ENCODE measurements at places on chromosomes 3 and 15. TPM values are rescaled to one million over a fixed set of nuclear protein-coding genes. Genes with fewer than 3 reads are reported as not detected.

The CYP1A1 gene
- polyA plus RNA-seq: not detected

The CHDH gene
- 8.8 TPM for polyA plus RNA-seq

The GOLGA8G gene
- 0.08 TPM for polyA plus RNA-seq

The XYLB gene
- polyA plus RNA-seq: 16.1 TPM

The MYH15 gene
- 0.63 TPM for polyA plus RNA-seq

- DNase-seq: no peak
These were observed 566.0 kb downstream of the GBE1 start for GRCh38 chr3:81195478-81195877.

- DNase-seq: no peak
These were observed 18.4 kb downstream of the IGDCC4 start for GRCh38 chr15:65404186-65404872.

DNA sequence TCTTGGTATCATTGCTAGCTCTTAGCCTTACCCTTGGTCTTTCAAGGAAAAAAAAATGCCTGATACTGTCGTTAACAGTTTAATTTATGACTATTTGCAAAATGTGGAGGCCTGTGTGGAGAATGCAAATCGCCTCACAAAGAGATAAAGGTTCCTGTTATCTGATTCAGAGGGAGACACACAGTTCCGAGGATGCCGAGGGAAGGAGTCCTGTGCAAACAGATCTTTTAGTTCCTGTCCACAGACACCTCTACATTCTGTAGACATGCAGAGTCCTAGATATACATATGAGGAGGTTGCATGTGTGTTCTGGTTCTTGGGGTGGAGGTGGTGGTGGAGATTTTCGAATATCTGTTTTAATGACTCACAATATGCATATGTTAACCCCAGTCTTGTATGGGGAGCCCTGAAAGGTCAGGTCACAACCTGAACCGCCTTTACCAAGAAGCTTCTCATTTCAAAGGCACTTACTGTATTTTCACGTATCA is 5.7 kb downstream of the NR2F2 start:
- no peak for DNase-seq

DNA sequence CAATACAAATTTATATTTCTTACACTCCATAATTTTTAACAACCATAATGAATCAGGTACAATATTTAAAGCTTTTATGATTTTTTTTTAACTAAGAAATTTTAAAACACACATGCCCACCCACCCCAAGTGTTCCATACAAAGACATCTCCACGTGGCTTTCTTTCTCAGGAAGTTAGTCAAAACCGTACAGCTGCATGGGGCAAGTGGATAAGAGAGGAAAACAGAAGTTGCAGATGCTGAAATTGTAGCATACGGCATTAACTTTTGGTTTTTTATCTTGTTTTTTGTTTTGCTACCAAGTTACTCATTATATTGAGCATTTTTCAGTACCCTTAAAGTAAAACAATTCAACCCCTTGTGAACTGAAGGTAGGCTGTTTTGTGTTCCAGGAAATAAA is 14.8 kb downstream of the GNB4 start:
- no peak for DNase-seq

DNA sequence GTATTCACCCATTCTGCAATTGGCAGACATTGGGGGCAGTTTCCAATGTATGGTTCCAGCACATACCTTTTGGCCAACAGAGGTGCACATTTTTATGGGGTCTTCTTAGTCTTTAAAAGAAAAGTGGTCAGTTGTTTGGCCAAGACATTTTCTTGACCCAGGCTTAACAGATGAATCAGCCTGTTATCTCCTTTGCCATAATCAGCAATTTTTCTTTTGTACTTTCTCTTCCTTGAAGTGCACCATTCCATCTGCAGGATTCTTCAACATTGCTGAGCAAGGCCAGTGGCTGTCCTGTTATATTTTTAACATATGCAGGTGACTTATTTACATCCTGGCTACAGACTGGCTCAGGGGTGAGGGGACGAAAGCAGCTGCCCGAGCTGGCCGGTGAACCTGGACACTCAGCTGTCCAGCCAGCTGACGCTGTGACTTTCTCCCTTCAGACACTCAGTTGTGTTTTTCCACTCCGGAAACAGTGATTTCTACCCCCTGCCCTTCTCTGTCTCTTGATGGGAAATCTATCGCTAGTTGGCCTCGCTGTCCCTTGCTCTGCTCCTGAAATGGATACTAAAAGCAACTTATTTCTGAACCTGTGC is 96.5 kb upstream of the TNFAIP8L3 start:
- DNase-seq: no peak

DNA sequence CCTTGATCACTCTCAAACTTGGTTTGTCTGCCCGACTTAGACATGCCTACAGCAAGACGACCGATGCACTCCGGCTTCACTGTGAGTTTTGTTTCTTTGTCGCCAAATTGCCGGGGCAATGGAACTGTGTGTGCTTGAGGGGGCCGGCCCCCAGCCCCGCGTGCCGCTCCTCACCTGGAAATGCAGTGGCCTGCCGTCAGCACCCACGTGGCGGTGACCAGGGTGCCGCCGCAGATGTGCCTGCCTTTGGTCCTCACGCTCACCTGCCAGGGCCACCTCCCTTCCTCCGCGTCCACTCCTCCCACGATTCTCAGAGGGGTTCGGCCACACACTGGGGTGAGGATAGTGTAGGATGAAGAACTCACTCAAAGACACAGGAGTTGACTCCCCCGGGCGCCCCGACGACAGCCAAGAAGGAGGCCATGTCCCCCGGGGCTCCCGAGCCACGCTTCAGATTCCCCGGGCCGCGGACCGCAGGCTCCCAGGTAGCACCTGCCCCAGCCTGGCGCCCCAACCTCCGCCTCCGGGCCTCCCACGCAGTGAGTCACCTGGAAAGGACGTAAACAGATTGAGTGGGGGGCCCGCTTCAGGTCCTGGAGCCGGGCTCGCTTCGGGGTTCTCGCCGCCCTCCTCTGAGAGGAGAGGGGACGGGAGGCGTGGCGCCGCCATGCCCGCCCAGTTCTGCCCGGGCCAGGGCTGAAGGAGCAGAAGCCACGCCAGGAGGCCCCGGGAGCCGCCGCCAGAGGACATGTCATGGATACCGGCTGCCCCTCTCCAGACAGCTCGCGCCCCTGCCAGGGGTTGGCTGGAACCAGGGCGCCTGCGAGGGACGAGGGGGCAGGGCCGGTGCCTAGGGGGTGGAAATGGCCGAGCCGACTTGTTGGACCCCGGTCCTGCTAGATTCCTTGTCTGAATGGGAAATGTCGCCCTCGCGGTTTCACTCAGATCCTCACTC is 29.6 kb downstream of the MYL3 start:
- no peak for DNase-seq

DNA sequence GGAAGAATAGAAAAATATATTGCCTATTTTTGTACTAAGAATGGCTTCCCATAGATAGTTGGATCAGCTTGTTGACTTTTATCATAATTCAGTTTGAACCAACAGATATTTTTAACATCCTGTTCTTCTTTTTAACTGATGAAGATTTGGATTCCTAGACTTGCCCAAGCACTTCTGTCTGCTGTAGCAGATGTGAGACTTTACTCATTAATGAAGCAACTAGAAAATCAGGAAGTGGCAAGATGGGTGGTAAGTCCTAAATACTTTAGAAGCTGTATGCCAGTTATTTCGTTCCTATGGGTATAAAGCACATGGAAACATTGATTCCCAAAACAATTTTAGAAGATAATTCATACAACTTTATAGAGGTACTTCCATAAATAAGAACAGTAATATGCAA is 8.4 kb downstream of the PIGB start:
- no peak for DNase-seq

DNA sequence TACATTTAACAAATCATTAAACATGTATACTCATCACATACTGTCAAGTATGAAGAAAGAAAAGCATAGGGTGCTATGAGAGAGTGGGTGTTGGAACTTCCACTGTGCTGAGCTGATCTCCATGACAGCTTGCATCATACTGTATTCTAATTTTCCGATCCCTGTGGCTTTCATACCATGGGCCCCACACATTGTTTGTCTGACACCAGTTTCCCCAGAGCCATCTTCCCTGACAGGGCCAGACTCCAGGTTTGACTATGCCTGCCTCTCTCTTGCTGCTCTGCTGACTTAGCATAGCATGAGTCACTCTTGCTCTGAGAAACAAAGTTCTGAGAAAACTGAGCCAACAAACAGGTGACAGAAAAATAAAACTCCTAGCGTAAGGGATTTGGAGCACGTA is 37.0 kb upstream of the CASR start:
- DNase-seq: no peak

GRCh38 chr3:98596541-98597500 is 3.4 kb upstream of the CPOX start:
- DNase-seq: no peak

DNA sequence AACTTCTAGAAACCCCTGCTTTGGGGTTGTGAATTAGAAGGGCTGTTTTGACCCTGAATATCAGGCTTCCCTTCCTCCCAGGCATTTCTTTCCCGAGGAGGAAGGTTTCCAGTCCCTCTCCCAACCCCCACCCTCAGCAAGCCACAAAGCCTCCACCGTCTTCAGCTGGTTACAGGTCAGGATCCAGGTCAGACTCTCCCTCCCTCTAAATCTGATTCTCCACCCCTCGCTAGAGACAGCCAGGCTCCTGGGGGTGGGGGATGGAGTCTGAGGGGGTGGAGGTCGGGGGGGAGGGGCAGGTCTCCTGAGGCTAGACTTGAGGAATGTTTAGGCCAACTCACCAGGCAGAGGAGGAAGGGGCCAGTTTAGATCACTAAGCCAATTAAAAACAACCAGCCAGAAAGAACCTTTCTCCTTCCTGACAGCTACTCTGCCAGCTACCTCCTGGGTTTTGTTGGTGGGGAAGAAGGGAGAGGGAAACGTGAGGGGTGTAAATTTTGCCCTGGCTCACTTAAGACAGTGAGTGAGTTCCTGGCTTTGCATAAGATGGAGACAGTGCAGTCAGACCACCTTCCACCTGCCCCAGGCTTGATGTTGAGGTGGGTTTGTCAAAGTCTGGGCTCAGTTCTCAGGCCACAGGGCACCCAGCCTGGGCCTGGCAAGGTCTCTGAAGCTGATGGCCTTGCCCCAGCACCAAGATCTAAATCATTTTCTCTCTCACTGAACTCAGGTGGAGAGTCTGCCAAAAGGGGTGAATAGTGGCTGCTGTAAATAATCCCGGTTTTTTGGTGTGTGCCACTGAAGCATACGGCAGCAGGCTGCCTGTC is 19.5 kb downstream of the BMF start:
- no peak for DNase-seq

GRCh38 chr15:100002086-100002620 is 268.9 kb upstream of the LYSMD4 start:
- no peak for DNase-seq

DNA sequence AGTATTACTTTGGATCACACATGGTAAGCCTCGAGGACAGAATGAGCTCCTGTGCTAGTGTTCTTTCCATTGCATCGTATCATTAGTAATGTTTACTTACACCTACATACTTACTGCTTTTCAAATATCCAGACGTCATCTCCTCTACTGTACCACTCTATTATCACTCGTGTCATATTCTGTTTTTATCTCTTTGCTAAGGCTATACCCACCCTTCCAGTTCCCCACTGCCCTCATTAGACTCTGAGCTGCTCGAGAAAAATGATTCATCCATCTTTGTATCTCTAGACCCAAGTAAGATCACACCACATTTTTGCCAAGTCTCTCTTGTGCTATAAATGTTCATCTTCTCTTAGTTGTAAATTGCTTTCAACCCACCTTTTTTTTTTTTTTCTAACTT is 245.7 kb downstream of the TIGIT start:
- no peak for DNase-seq

DNA sequence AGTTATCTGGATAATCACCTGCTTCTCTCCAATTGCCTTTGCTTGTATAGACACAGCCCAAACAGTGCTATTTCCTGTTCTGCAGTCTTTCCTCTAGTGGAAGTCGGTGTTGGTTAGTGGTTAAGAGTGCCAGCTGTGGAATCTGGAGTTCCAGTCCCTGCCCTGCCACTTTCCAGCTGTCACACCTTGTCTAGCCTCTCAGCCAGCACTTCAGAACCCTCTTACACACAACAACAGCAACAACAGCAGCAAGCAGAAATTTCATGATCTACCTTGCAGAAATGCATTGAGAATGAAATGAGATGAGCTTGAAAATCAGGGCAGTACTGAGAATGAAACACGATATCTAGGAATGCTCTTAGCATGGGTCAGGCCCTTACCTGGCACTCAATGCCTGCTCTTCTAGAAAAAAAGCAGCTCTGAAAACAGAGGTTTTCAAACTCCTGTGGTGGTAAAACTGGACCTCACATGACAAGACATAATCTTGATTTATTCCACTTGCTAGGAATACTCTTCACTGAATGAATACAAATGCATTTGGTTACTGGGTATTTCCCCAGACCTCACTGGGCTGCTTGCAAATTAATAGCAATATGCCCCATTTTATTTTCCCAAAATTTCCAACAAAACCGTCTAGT is 3.3 kb upstream of the WNT5A start:
- DNase-seq: no peak

DNA sequence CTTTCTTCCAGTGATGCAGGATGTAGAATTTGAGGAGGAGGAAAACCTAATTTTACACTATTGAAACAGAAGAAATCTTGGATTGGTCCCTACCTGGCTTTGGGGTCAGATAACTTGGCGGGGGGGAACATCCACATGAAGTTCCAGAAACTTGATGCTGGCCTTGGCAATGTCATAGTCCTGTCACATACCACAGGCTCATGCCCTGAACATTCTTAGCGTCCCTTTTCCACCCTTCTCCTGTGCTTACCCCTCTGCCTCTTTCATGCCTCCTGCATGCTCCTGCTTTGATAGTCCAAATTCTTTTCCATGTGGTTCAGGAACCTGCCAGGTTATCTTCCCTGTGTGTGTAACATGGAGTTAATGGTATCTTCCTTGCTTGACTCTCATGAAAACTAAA is 110.6 kb downstream of the UNC13C start:
- DNase-seq: no peak

DNA sequence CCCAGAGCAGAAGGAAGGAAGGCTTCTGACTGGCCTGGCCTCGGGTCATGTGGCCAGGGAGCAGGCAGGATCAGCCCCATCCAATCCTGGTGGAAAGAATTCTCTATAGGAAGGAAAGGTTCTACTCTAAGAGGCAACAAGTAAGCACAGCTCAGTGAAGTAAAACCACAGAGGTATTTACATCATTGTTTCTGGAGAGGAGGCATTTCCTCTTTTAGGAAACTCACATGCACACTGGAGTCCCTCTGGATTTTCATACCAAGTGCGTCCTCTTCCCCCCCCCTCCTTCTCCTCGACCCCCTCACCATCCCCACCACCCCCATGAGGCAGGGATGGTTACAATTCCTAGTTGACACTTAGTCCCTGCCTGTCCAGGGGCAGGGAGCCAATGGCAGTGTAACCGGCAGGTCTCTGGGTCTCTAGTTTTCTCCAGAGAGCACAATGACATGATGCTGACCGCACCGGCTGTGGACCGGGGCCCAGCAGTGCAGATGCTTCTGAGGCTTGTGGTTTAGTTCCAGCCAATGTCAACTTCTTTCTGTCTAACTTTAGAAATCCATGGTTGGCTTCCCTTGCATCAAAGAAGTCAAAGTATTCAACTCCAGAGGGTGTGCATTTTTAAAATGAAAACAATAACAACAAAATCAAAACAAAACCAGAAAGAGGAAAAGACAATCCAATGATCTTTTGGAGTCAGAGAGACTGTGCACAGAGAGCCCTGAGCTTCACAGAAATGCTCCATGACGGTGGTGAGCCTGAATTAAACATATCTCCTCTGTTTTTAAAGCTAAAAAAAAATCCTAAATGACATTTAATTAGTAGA is 230.3 kb upstream of the TLE3 start:
- DNase-seq: no peak
